ENCODE measurements at places on chromosomes 1 and 21.

GRCh38 chr1:25182629-25183028 lies 49.7 kb downstream of the SYF2 start:
- no peak for DNase-seq

GRCh38 chr1:178126261-178126660 lies 32.4 kb downstream of the RASAL2 start:
- no peak for DNase-seq

DNA sequence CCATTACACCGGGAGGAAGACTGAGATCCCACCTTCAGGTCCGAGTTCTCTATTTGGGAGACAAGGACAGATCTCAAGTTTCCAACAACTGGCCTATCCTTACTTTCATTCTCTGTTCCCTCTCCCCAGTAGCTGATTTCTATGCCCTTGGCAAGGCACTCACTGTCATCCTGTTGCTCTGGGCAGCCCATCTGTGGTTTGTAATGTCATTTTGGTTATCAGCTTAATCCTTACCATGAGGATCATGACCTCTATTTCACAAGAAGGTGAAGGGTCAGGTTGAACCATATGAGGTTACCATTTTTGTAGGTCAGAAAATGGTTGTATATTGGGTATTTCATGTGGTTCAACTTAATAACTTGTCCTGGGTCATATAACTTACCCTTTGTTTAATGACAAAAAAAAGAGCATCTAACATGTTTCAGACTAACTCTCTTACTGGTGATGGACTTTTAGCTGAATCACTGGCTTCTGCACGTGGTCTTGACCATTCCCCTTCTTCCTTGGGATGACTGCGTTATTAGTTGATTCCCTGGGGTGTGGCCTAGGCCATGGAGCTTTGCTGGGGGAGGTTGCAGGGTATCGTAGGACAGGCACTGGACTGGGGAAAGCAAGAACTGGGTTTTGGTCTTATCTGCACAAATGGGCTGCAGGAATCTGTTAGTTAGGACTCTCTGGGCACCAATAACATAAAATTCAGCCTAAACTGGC lies 120.2 kb downstream of the ACTL8 start:
- no peak for DNase-seq

DNA sequence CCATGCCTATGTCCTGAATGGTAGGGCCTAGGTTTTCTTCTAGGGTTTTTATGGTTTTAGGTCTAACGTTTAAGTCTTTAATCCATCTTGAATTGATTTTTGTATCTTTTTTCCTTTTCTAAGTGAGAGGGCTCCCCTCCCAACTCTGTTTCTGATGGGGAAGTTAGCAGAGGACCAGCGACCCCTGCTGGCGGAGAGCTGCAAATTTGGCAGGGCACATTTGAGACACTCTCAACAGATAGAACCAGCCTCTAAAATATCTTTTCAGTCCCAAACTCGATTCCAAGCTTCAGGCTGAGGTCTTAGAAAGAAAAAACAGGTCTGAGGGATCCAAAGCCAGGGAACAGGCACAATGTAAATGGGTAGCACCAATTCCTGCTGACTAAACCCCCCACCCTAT lies 32.5 kb downstream of the LRRC3 start:
- peak; percentile 75 for DNase-seq

GRCh38 chr1:94726981-94727685 lies 93.0 kb upstream of the SLC44A3 start:
- DNase-seq: no peak

GRCh38 chr1:25361901-25362300 lies 23.8 kb downstream of the TMEM50A start:
- no peak for DNase-seq
